ENCODE measurements at places on chromosomes 6 and 20. TPM values are rescaled to one million over a fixed set of nuclear protein-coding genes. Genes with fewer than 3 reads are reported as not detected.

HLA-DRB5 gene
- not detected for total RNA-seq

PEX6 gene
- total RNA-seq: 9.7 TPM

FAM184A gene
- not detected for total RNA-seq

TFB1M gene
- total RNA-seq: 7.5 TPM
